ENCODE measurements at places on chromosomes 1 and 21.

- no peak for DNase-seq
Observed at GRCh38 chr1:5757187-5757805, 234.9 kb downstream of the NPHP4 start.

DNA sequence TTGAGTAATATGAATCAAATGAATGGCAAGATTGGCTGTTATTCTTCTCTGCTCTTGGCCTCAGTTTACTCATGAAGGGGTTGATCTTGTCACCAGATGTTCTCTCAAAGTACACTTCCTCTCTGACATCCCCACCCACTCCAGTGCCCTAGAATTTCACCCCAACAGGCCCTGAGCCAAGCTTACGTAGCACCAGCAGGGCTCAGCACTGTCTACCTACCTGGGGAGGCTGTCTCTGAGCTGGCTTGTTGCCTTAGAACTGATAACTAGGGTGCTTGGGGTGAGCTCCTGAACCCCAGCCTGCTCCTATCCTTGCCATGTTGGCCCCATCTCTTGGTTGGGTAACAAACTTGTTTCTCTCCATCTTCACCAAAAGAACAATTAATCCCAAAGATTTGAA is 159.1 kb upstream of the USP24 start:
- no peak for DNase-seq

DNA sequence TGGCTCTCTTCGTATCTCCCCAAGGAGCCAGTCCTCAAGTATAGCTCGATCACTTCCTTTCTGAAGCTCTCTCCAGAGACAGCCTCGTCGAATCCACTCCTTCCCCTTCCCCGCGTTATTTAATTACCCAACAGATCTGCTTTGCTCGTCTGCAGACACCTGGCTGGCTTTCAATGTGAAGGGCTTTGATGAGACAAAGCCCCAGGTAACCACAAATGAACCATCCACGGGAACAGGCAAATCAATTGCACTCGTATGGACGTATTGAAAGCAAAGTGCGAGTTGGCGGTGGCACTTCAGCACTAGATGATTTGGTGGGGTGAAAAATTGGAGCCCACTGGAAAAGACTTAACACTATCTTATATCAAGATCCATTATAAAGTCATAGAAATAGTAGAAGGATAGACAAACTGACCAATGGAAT is 364 bp upstream of the BCAR3 start:
- no peak for DNase-seq

DNA sequence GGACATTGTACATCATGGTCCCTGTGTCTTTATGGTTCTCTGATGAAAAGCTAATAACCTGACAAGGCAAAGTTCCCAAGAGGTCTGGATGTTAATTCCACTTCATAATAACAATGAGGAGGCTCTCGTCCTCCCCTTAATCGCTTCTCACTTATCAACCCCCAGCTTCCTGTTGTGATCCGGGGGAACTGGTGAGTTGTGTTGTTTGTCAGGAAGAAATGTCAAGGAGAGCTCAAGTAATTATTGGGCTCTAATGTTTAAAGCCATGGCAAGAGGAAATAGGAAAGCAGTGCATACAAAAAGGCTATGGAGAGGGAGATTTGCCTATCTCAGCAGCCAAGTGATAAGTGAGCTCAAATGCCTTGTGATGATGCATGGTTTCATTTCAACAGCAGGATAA is 42.8 kb upstream of the RASAL2 start:
- DNase-seq: no peak

DNA sequence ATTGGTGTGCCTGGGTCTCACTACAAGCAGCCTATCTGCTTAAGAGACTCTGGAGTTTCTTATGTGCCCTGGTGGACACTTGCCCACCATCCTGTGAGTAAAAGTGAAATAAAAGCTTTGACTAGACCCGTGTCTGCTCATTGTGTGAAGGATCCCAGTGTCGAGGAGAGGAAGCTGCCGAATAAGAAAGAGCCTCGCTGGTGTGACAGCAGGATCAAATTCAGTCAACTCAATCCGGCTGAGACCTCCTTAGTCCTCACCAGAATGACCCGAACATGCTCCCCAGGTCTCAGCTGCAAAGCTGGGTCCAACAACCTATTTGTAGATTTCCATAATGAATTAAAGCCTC is 14.8 kb downstream of the CD2 start:
- DNase-seq: no peak

- DNase-seq: peak; percentile 81
Observed at GRCh38 chr1:31715087-31715872, 11.5 kb upstream of the COL16A1 start.

- no peak for DNase-seq
Observed at GRCh38 chr1:185450917-185451316, 133.9 kb upstream of the IVNS1ABP start.

DNA sequence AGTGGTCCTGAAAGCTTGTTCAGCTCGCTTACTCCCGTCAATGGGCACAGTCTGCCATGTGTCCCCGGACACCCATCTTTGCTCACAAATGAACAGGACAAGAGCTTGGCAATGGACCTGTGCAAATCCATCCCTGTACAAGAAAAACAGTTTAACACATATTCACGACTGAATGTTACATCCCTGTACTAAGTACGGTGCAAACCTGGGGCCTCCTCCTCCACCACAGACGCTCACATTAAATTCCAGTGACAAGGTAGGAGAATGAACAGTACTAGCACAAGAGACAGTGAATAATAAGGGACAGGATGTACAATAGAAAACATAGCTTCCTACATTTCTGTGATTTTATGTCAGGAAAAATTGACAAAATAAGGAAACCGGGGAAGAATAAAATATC is 187.7 kb downstream of the ASTN1 start:
- no peak for DNase-seq

DNA sequence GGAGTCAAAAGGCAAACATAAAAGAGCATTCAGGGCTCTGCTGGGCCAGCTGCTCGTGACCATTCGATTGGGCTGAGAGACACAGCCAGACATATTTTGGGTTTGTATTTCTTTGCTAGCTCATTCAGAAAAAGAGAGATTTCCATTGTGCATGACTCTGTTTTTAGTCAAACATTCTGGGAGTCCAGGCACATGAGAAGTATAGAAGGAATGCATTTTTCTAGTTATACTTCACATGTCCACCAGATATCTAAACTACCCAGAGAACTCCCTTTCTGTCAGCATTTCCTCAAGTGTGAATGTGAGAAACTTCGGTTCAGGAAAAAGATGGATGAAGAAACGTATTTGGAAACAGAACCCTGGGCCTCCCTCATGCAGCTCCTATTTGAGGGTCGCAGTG is 6.3 kb upstream of the KCNE1 start:
- no peak for DNase-seq

DNA sequence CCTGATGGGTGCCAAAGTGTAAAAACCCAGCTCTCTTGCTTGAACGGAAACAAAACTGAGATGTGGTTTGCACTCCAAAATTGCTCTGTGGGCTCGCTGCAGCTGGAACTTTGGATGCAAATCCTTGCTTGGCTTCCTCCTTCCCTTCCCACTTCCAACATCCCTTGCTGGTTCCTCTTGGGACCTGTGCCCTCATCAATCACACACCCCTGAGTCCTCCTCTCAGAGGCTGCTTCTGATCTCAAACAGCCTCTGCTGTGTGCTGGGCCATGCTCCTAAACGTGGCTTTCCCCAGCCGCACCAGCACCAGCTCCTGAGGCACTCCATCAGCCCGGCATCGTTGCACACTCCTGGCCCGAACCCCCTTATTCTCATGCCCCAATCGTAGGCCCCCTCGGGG is 124.3 kb upstream of the RAB4A start:
- DNase-seq: no peak

GRCh38 chr1:200153277-200154055 is 126.0 kb downstream of the NR5A2 start:
- DNase-seq: no peak

DNA sequence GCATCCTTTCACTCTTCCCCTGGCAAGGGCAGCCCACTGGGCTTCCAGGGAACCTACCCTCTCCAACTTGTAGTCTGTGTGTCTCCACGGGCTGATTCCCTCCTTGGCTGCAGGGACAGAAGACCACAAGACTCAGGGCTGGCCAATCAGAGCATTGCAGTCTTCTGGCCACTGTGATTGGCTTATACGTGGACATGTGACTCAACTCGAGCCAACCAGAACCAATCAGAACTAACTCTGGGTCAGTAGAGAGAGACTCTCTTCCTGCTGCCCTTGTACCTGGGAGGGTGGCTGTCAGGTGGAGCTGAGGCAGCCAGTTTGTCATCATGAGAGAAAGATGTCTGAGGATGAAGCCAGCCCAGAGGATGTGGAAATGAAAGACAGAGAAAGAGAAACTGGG is 64.0 kb downstream of the DHRS3 start:
- DNase-seq: no peak

- no peak for DNase-seq
Observed at GRCh38 chr1:210978316-210978973, 155.5 kb downstream of the KCNH1 start.

DNA sequence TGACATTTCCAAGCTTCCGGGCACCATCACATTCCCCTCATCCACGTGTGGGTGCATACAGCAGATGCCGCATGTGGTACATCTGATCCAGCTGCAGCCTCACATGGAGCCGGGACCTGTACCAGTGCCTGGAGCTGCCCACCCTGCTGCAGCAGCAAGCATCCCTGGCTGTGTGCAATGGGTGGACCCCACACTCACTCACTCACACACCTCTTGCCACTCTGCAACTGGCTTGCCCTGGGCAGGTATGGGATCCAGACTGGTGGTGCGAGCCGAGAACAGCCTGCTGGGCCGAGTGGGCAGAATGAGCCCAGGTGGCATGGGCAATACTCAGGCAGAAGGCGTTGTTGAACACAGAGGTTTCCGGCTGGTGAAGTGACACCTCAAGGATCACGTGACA is 75.0 kb downstream of the DPYD start:
- no peak for DNase-seq

DNA sequence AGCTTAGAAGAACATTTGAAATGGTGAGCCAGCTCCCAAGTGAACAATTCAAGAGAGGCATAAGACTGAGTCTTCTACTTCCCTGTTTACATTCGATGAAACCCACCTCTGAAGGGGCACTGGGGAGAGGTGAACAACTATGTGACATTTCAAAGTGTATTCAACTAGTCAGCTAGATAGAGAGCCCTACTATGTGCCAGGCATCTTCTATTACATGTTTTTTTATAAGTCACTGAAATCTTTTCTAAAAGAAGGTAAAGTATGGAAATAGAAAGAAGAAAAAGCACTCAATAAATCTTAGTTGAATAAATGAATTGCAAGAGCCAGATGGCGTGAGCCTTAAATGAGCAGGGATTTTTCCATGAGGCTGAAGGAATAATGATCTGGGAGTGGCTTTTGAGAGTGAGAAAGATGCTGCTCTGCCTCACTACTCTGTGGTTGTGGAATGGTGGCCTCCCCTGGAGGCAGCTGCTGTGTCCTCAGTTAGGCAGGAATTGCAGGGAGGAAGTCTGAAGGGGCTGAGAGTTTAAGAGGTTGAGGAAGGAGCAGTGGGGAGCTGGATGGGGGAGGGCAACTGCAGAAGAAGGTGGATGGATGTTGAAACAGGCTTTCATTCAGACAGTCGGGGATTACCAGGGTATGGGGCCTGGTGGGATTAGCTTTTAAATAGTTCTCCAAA is 10.4 kb upstream of the PTPRF start:
- DNase-seq: no peak

GRCh38 chr1:116804736-116805135 is 50.5 kb downstream of the CD2 start:
- DNase-seq: no peak

DNA sequence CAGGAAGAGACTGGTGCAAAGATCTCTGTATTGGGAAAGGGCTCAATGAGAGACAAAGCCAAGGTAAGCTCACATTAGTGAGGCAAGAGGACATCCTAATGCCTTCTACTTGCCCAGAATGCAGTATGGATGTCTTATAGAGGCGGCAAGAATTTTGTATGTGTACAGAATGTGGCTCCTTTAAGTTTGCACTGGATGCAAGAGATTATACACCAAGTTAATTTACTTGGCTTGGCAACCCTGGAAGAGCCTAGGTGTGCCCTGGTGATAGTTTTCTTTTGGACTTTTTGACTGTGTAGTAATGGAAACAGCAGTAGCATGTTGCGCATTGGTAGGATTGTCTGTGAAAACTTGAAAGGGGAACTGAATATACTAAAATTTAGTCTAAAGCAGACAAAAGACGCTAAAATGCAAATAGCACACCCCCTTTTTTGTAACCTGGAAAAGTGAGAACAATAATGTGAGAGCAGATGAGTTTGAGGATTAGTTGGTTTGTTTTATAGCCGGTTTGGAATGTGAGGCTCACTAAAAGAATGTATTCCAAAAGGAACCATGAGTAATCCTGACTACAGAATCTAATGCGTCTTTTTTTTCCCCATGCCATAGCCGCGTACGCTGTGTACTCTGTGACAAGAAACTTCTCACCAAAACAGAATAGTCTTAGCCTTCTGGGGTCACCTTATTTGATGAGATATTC is 18.1 kb downstream of the KHDRBS1 start:
- no peak for DNase-seq

- DNase-seq: no peak
Observed at GRCh38 chr1:48480504-48480903, 8.5 kb upstream of the SPATA6 start.

DNA sequence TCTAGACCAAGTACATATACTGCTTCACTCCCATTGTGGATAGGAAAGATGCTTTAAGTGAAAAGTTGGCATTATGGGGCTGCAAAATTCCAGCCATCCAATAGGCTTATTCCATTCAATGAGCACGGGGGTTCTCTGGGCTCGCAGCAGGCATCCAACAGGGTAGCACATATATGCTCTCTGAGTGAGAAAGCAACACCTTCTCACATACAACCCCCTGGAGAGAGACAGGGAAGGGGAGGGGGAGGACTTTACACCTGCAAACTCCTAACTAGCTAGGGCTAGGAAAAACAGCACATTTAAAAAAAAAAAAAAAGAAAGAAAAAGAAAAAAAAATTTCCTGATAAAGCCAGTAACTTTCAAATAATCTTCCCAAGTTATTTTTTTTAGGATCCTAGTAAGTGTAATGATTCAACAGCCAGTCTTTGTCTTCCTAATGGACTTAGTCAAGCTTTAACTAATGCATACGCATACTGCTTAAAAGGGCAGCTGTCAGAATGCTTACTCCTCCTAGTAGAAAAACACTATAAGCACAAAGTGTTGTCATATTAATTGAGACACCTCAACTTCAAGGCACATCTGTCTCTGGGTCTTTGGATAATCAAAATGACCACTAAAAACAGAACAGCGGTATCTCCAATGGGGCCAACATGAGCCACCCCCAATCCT is 18.7 kb downstream of the PSMB2 start:
- DNase-seq: no peak

GRCh38 chr1:149844101-149844500 is 55.3 kb upstream of the BOLA1 start:
- DNase-seq: no peak

DNA sequence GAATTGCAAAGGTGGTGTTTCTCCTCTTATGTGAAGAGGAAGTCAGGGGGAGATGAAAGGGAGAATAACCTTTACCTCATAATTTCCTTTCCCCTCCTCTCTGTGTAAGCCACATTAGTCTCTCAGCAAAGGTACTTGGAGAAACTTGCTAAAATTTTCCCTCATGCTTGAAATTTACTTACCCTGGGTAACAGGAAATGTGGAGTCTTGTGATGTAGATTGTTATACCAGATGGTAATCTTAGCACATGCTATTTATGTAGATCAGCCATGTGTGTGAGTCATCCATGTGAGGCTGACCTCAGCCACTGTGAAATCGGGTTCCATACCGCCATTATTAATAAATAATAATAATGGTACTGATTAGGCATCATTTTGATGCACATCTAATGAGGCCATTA is 128.4 kb downstream of the TGFB2 start:
- DNase-seq: no peak

Data from hippocampal formation (tissue), 2 donors.